Activated CD8-positive, alpha-beta memory T cell treated with anti-CD3 and anti-CD28 coated beads, Interleukin-2, amount 10 ng/mL, durations not matched to agents 7 days and 5 days (primary cell): ENCODE measurements at places on chromosomes 1 and 21.

GRCh38 chr1:107829036-107829770 is 135.8 kb downstream of the VAV3 start:
- peak; percentile 49 for DNase-seq

DNA sequence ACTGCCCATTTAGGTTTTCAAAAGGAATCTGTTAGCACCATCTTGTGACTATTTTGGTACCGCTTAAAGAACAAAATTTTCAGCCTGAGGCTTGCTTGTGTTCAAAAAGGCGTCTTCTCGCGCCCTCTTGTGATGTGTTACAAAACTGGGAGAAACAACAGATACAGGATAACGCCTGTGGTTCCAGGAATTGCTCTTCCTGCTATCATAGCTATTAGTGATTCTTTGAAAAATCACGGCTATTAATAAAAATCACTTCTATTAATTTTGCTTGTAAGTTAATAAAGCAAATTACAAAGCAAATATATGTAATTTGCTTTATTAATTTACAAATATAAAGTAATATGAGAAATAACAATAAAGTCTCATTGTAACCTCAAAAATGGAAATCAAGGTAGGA is 82.2 kb upstream of the ABCD3 start:
- DNase-seq: no peak

GRCh38 chr1:18360251-18360650 is 120.5 kb upstream of the KLHDC7A start:
- DNase-seq: no peak

DNA sequence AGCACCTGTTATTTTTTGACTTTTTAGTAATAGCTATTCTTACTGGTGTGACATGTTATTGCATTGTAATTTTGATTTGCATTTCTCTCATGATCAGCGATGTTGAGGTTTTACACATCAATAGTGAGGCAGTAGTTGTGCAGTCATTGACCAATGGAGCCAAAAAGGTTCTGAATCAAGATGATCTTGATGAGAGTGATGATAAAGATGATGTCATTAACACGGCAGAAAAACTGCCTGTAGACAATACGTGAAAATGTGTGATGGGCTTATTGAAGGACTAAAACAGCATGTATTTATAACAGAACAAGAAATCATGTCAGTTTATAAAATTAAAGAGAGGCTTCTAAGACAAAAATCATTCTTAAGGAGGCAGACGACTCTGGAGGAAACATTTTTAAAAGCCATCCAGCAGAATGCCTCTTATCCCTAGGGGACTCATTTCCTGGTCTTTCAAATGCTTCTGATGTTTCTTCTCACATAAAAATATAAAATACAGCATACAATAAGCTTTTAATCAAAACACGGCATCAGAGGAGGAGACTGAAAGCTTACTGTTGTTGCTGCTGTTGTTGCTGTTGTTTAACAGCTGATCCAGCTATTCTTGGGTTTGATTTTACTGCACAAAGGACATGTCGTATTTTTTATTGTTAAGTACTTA is 400.3 kb downstream of the LTN1 start:
- no peak for DNase-seq

GRCh38 chr1:163531345-163531744 is 209.6 kb downstream of the NUF2 start:
- no peak for DNase-seq

DNA sequence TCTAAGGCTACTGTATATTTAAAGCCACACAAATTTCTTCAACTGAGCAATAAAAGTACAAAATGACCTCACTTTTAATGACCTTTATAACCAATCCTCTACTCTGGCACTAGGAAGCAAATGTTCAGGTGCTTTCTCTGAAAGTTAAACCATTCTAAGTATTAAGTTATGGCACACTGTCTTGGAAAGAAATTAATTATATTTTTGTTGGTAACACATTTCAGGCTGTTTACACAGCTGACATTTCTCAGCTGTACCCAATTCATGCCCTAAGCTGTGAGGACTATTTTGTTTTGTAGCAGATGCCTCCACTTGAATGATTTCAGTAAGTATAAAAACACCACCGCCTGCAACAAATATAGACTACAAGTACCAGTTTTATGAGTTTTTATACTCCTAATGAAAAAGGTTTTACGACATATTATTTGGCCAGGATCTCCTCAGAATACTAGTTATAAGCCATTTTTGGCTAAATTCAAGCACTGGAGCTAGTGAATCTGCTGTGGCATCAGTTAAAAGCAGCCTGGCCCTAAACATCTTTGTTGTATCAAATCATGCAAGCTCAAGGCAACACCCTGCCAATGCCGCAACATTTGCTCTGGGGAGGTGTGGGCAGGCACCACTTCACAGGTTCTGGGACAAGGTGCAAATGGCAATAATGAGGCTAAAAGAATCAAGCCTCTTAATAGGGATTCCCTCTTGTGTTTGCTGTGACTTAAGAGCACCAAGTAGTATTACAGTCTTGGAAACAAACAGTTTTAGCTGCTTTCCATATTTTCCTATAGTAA is 228.4 kb upstream of the DMRTA2 start:
- no peak for DNase-seq

GRCh38 chr1:75100481-75101092 is 33.6 kb upstream of the LHX8 start:
- DNase-seq: no peak

- DNase-seq: no peak
Observed at GRCh38 chr1:163477276-163477830, 155.6 kb downstream of the NUF2 start.

DNA sequence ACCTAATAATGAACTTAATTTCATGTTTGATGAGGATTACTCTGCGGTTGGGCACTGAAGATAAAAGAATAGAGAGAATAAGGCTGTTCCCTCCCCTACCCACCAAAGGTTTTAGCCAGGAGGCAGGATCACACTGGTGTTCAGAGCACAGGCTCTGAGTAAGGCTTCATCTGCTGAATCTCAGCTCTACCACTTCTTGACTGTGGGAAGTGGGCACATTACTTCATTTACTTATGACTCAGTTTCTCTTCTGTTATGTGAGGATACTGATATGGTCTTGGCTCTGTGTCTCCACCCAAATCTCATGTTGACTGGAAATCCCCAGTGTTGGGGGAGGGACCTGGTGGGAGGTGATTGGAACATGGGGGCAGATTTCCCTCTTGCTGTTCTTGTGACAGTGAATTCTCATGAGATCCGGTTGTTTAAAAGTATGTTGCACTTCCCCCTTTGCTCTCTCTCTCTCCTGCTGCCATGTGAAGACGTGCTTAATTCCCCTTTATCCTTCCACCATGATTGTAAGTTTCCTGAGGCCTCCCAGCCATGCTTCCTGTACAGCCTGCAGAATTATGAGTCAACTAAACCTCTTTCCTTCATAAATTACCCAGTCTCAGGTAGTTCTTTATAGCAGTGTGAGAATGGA is 79.7 kb downstream of the SMYD2 start:
- DNase-seq: no peak

DNA sequence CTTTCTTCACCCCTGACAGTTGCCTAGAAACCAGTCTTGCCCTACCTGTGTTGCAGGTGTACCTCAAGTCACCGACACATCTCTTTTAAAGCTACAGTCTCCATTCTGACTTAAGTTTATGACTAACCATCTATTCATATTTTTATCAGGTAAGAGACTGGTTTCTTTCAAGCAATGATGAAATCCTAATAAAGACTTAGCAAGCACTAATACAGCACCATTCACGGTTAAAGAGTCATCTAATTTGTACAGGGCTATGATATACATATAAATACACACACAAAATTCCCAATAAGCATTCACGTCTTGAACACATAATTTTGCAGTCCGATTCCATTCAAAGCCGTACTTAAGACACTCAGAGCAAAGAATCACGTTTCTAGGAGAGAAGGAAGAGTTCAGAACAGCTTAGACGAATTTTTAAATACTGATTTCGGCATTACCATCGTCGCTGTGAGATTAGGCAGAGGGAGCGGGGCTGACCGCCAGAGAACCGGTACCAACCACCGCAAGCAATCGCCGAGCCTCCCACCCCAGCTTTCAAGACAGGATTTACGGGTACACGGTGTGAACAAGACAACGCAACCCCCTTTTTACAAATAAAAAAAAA is 943 bp downstream of the ERRFI1 start:
- no peak for DNase-seq

- no peak for DNase-seq
Observed at GRCh38 chr21:26843933-26844257, 1.3 kb downstream of the ADAMTS1 start.

- DNase-seq: no peak
Observed at GRCh38 chr1:36149973-36150295, 648 bp upstream of the TRAPPC3 start.

- DNase-seq: peak; percentile 18
Observed at GRCh38 chr1:39701049-39701439, 9.8 kb upstream of the HPCAL4 start.

GRCh38 chr1:59223198-59223597 is 73.7 kb upstream of the FGGY start:
- no peak for DNase-seq

- no peak for DNase-seq
Observed at GRCh38 chr1:218829097-218829496, 344.6 kb upstream of the LYPLAL1 start.

DNA sequence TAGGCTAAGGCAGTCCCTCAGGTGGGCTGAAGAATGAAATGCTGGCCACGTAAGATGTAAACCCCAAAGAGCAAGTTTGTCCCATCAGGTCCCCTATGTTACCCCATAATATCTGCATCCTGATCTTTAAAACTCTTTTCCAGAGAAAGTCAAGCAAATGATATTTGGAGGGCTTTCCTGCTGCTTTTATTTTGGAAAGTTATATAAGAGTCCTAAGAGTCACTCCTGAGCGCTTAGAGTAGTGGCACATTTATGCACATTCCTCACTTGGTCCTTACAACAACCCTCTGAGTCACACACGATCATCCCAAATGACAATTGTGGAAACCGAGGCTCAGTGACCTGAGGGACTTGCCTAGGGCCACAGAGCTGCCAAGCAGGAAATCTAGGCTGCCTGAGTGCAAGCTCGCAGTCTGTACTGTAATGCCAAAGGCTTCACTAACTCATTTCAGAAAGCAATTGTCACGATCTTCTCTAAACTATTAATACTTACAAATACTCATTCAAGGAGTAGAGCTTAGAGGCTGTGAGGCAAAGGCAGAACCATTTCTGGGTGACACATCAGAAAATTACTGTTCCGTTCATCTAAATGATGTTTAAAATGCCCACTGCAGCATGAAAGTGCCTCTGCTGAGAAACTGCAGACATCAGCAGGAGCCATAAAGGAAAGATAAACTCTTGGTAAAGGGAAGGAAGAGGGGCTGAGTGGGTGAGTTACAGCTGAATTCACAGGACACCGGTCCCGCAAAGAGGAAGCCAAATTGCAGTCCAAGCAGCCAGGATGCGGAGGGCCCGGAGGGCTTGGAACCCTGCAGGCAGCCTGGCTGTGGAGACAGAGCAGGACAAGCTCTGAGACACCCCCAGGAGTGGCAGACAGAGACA is 30.8 kb downstream of the CAPZB start:
- no peak for DNase-seq

GRCh38 chr1:236508593-236509027 is 15.2 kb upstream of the LGALS8 start:
- no peak for DNase-seq

DNA sequence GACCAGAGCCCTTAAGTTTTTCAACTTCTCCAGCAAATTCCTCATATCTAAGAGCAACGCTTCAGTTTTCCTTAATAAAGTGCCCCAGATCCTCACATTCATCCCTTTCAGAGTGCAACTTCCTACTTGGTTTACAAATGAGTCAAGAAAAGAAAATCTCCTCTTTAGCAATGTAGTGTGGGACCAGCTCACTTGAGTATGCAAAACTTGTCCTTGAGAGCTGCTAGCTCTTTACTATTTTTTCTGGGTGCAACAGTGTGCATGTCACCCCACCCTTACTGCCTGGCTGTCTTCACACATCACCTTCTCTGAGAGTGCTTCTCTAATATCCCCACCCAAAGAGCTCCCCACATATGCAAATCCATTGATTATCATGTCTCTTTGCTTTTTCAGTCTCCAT is 203.1 kb upstream of the CAMK1G start:
- DNase-seq: no peak

- no peak for DNase-seq
Observed at GRCh38 chr1:36098650-36099365, 10.1 kb downstream of the ADPRS start.

GRCh38 chr1:31183927-31184554 is 55.6 kb downstream of the NKAIN1 start:
- DNase-seq: peak; percentile 59

DNA sequence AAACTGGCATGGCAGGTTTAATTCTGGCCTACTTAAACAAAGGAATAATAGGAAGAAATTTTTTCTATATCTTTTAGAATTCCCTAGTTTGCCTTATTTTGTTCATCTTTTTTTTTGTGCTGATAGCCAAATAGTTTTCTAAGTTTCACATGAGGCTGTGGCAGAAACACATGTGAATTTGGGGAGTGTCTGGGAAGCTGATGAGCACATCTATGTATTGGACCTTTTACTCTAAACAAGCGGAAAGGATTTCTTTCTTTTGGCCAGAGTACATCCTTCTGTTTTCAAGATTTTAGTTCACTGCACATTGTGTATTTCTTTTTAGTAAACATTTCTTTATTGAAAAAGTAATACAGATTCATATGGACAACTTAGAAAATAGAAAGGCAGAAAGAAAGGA is 5.6 kb downstream of the EEIG2 start:
- no peak for DNase-seq

DNA sequence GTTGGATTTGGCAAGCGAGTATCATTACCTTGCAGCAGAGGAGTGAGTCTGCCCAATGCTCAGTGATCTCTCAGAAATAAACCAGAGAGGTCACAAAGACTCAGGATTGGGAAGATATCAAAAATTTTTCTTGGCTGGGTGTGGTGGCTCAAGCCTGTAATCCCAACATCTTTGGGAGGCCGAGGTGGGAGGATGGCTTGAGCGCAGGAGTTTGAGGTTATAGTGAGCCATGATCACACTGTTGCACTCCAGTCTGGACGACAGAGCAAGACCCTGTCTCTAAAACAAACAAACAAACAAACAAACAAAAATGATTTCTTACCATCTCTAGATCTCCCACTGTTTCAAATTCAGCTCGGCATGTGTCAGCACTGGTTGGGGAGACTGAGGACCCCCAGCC is 13.3 kb upstream of the BECN2 start:
- no peak for DNase-seq

GRCh38 chr1:72634946-72635345 is 352.6 kb upstream of the NEGR1 start:
- DNase-seq: no peak

GRCh38 chr1:2233468-2233867 is 5.3 kb downstream of the SKI start:
- DNase-seq: no peak

- no peak for DNase-seq
Observed at GRCh38 chr1:239922778-239923522, 168.7 kb upstream of the FMN2 start.

- no peak for DNase-seq
Observed at GRCh38 chr21:38960251-38960650, 154.5 kb downstream of the ETS2 start.
